ENCODE measurements at places on chromosomes 1 and 21.

DNA sequence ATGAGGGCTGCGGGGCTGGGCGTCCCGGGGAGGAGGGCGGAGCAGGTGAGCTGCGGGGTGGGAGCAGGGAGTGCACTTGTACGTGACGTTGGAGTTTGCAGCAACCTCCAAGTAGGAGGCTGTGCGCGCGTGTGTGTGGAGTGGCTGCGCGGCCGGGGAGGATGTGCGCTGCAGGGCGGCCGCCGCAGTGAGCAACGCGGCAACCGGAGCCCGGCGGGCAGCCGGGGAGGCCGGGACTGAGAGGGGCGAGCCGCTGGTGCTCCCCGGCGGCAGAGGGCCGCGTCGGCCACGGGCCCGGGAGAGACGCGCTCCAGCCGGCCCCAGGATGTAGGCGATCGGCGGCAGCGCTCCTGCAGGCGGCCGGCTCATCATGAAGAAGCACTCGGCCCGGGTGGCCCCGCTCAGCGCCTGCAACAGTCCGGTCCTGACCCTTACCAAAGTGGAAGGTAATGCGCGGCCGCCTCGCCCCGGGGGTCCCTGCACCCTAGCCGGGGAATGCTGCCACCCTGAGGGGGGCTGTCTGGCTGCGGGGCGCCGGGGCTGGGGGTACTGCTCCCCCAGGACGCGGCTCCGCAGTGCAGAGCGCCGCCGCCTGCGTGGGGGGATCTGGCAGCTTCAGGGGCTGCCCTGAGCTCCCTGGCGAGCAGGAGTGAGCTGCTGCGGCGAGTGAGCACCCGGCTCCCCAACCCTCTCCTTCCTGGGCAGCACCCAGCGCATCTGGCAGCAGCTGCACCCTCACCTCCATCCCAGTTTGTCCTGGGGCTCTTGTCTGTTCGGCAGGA is 158.9 kb upstream of the COA6 start:
- DNase-seq = no peak

- DNase-seq = no peak
Measured at GRCh38 chr21:35134309-35134708, 85.2 kb upstream of the RUNX1 start.

DNA sequence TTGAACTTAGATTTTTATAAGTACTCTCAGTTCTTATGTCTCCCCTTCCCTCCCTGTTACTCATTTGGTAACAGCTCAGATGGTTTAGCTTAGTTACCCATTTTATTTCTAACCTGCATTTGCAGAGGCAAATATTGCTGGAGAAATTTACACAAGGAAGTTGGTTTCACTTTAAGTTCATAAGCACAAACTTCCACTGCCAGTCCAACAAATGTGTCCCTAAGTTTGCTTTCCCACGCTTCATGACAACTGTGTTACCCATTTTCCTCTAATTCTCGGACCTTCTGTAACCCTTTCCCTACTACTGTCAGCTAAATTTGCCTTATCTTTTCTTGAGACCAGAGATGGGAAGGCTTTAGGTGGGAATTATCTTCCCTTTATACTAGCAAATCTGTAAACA is 63.9 kb upstream of the GPR25 start:
- no peak for DNase-seq

GRCh38 chr1:209268479-209268878 is 315.0 kb upstream of the CAMK1G start:
- DNase-seq = no peak

DNA sequence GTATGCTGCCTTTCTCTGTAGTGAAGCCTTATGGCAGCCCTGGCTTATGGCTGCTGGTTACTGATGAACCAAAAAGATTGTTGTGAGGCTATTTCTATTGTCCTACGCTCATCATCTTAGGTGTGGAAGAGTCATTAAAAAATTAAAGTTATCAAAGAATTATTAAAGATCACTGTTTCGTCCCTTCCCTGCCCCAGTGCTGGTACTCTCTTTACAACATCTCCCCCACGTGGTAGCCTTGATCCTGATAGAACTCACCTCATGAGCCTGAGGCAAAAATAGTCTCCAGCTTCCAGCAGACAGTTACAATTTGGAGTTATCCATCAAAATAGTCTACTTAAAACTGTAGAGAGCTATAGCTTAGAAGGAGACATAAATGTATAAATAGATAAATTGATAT is 201.5 kb downstream of the S1PR1 start:
- DNase-seq = peak; percentile 10

DNA sequence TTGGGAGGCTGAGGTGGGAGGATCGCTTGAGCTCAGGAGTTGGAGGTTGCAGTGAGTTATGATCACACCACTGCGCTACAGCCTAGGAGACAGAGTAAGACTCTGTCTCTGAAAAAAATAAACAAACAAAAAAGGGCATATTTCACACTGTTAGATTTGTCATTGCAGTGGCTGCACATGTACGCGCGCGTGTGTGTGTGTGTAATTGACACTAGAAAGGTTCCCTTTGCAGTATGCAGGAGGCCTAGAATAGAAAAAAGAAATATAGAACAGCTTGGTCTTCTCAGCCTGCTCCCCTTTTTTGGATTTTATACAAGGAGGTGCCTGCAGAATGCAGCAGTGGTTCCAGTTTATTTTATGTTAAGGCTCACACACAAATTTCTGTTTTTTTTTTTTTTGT is 8.6 kb downstream of the MACO1 start:
- no peak for DNase-seq

GRCh38 chr1:203450479-203451149 is 25.0 kb upstream of the PRELP start:
- no peak for DNase-seq

- no peak for DNase-seq
Measured at GRCh38 chr1:162233937-162234336, 142.7 kb downstream of the SPATA46 start.

GRCh38 chr1:184291701-184292100 is 95.1 kb upstream of the C1orf21 start:
- no peak for DNase-seq

- no peak for DNase-seq
Measured at GRCh38 chr1:172549621-172550280, 16.8 kb downstream of the SUCO start.

- no peak for DNase-seq
Measured at GRCh38 chr1:230124186-230125128, 57.4 kb downstream of the GALNT2 start.

GRCh38 chr1:44714944-44715571 is 15.9 kb downstream of the RNU5D-1 start:
- DNase-seq = peak; percentile 73

GRCh38 chr1:40245686-40246085 is 2.1 kb upstream of the TMCO2 start:
- DNase-seq = no peak

DNA sequence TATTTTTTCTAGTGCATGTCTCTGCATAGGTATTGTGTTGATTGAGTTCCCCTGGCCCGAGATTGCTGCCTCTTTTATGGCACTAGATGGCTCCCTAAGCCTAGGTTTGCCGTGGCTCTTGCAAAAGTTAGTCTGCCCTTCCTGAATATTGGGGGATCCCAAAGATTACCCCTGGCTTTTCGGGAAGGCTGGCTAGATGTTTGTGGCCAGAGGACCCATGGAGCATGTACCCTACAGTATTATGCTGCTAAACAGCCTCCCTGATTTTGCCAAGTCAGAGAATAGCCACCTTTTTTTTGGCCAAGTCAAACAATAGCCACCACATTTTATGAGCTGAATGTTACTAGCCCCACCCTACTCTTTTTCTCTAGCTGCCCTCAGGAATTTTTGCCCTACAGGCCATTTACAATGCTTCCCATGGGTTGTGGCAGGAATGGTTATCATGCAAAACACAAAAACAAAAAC is 343.2 kb downstream of the OLFM3 start:
- DNase-seq = no peak

GRCh38 chr1:154870115-154870571 is at the start of gene KCNN3:
KCNN3 (minus strand) TSS chr1:154870281; CDS start chr1:154869964, 317 bp downstream.
- peak; percentile 82 for DNase-seq

DNA sequence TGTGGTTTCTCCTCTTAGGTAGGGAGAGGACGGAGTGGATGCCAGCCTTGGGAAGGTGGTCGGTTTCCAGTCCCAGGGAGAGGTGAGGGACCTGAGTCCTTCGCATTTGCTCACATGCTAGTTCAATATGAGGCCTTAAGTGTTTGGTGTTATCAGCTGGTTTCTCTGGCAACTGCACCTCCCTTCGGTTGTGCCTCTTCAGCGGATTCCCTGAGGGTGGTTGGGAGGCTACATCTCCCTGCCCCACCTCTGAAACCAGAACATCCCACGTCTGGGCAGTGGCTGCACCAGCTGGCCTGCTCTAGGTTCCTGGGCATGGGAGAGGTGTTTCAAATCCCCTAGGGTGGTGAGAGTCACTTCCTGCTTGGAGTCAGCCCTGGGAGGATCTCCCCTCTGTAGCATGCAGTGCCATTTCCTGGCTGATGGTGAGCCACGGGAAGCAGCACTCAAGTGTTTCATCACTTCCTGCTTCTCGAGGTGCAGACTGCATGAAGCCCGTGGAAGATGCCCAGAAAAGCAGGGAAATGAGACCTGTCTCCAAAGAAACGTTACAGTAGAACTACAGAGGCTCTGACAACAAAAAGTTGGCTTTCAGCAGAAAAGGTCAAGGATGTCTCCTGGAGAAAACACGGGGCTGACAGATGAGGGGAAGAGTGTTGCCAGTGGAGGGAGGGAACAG is 4.5 kb downstream of the TMEM125 start:
- no peak for DNase-seq

- no peak for DNase-seq
Measured at GRCh38 chr1:166908942-166909341, 32.9 kb upstream of the TADA1 start.

DNA sequence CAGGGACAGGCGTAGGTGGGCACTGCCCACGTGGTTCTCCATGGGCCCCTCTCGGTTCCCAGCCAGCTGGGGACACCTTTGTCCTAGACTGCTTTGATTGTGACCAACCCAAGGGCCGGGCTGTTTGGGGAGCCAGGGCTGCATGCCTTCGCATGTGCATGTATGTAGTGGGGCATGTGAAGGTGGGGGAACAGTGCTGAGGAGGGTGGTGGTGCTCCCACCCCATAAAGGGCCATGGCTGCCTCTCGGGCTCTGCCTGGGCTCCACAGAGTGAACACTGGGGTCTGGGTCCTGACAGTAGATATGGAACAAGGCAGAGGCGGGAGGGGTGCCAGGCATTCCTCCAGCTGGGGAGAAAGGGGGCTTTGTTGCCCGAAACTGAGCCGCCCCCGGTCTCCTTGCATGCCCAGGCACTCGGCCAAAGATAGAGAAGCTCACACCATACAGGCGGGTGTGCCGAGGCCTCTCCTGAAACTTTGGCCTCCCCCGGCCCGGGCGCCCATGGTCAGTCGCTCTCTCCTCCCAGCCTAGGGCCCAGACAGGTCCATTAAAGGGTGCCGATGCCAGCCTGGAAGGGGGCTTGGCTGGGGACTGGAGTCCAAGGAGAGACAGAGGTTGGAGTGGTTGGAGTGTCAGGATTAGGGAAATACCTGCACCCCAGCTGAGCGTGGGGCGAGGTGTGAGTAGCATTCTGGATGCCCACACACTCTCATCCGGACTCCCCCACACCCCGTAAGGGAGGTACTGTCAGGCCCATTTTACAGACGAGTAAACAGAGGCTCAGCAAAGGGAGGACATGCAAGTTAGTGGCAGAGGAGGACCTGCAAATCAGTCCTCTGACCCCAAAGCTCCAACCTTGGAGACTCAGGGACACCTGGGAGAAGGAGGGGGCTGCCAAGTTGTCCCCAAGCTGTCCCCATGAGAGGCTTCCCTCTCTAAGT is 41.1 kb downstream of the EPHA2 start:
- no peak for DNase-seq

DNA sequence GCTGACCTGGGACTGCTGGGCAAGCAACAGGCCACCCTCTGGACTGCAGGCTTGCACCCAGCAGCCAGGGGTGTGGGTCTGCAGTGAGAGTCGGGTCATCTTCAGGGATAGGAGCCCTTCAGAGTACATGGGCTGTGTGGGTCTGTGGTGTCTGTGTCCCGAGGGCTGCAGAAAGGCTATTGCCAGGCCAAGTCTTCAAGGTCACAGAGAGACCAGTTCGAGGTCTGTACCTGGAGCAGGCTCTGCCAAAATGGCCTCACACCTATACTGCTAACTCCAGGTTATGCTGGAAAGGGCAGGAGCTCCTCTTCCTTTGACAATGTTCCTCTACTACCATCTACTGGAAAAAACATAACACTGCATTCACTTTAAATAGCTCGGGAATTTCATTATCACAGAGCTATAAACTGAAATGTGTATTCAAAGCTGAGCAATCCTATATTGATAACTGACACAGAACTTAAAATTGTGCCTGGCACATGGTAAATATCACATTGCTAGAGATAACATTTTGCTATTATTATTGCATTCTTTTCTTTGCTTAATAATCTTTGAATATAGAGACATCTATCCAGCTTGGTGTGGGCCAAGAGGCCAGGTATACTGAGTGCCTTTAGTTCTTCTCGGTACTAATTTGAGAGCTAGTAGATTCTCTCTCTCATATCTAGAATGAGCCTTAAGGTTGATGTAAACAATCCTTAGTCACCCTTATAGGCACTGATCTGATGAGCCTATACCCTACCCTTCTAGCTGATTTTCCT is 6.9 kb upstream of the DNAH14 start:
- no peak for DNase-seq

DNA sequence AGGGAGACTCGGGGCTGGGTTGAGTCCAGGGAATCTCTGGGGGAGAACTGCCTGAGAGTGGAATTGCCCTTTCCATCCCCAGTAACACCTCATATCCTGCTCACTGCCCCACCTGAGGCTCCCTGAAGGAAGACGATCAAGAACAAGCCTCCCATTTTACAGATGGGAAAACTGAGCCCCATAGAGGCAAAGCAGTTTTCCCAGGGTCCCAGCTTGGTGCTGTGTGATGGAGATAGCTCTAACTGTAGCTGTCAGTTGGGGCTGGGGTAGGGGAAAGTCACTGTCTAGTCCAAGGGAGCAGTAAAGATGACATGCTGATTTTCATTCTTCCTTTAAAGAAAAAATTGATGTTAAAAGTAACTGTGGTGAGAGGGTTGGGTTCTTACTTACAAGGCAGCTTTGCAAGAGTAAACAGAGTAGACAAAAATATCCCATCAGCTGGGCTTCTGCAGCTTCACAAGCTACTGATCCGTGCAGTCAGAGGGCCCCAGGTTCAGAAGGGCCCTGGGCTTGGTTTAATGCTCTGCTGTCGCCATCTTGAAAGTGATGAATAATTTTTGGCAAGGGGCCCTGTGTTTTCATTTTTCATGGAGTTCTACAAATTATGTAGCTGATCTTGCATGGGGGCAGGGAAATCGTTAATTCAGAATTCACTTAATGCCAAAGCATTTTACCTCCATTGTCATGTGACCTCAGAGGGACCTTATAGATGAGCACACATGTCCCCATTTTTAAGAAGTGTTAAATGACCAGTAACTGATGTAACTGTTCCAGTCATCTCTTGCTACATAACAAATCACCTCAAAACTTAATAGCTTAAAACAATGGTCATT is 17.6 kb upstream of the TNFRSF1B start:
- no peak for DNase-seq

- DNase-seq = no peak
Measured at GRCh38 chr1:215201283-215201682, 118.7 kb downstream of the KCNK2 start.

- DNase-seq = no peak
Measured at GRCh38 chr1:10961300-10961833, 51.1 kb upstream of the TARDBP start.

GRCh38 chr1:11289064-11289463 is 16.1 kb downstream of the UBIAD1 start:
- DNase-seq = no peak

GRCh38 chr1:220572416-220572815 is 44.5 kb downstream of the MARK1 start:
- no peak for DNase-seq
